Activated CD4-positive, alpha-beta T cell treated with anti-CD3 and anti-CD28 coated beads, Interleukin-2, amount 50 U/mL, for 4 hours (primary cell): ENCODE measurements at places on chromosomes 2 and 18.
A peak's percentile ranks its signal among the peaks of the same experiment; 100 is the strongest.

DNA sequence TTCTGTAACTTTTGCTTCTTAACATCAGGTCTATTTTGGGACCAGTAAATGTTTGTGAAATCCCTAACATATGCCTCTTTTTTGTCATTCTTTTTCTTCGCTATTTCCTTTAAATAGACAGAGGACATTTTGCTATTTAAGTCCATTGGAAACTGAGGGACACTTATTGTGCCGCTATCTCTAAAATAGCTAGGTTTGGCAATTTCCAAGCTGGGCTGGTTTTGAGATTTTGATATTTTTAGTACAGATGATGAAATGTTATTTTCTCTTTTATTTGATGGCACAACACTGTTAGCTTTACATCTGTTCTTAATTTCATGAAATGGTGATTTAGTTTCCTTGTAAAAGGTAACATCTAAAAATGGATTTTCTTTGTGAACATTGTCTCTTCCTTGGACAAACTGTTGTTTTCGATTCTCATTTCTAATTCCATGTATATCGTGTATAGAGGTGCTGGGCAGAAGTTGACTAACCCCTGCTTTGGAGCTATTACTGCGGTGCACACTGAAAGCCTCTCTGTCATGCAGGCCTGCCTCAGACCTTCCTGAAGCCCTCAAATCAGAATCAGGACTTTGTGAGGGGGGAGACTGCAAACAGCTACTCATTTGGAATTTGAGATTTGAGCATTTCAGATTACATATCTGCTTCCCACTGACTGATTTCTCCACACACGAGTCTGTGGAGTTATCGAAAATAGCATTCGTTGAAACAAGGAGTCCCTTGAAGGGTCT, 594 bp downstream of the RAD51AP2 start:
- no peak for DNase-seq

- DNase-seq = no peak
Measured at GRCh38 chr18:46448347-46448746, 208.7 kb downstream of the LOXHD1 start.

- no peak for DNase-seq
Measured at GRCh38 chr2:119122663-119123062, 35.9 kb downstream of the C1QL2 start.

GRCh38 chr18:75173125-75173432, 35.9 kb downstream of the PTGR3 start:
- no peak for DNase-seq

GRCh38 chr2:10236571-10237391, 65.9 kb upstream of the HPCAL1 start:
- no peak for DNase-seq

DNA sequence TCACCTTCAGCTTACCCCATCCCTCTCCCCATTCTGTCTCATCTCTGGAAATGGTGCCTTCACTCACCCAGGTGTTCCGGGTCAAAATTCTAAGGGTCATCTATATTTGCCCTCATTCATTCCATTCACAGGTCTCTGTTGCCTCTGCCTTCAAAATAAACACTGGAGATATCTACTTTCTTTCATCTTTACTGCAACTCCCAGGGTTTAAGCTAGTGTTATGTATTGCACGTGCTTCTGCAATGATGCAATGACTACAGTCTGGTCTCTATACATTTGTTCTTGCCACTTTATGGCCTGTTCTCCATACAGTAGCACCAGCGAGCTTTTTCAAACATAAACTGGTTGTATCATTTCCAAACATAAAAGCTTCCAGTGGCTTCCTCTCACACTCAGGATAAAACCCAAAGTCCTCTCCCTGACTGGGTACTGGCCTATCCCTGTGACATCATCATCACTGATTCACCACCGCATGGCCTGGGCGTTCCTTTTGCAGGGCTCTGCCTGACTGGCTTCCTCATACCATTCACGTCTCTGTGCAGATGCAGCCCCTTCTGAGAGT, 14.3 kb downstream of the DSG2 start:
- DNase-seq = no peak

DNA sequence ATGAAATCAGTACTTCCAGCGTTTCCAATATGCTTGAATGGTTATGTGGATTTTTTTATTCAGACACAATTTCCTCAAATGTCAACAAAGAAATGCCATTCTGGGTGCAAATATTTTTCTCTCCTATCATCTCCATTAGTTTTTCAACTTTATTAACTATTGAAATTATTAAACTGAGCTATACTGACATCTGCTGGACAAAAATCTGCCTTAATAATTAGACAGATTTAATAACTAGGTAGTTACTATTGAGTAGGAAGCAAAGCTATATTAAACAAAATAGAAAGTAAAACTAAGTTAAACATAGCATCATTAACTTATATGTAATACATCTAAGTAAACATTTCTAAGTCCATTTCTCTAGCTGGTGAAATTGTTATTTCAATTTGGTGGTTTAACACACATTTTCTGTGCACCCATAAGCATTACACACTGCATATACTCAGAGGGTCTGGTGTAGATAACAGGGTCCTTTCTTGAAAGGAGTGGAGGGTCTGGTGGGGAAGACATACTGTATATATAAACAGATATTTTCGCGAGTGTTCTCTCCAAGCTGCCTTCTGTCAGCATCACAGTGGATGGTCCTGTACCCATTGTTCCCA, 77.0 kb downstream of the LANCL1 start:
- DNase-seq = no peak

DNA sequence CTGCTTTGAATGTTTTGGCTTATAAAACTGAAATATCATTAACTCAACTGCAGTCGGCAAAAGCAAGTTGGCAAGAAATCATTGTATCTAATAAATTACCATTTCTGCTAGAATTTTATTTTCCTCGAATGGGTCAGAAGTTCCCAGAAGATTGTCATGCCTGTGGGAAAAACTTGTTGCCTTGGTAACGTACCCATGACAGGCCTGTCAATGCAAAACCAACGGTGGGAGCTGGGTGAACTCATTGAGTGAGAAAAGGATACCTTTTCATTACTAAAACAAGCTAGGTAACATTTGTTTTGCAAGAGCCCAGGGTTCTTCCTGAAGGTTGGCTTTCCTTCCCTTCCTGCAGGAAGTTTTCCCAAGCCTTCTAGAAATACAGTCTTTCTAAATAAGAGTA, 9.5 kb downstream of the PLB1 start:
- DNase-seq = no peak

DNA sequence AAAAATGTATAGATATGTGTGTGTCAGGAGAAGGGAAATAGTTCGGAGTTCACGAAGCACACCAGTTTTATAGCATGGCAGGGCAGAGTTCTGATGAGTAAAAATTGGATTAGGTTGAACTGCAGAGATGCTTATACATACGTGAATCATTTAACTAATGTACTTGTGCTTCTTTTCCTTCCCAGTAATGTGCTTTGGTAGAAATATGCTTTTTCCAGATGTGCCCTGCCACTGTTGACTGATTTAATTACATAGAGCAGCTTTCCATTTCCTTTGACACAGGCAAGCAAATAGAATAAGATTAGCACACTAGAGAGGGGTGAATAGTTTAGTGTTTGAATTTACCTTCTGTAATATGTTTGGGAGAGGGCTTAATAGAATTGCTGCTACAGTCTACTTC, 28.9 kb upstream of the ARMC9 start:
- DNase-seq = no peak

DNA sequence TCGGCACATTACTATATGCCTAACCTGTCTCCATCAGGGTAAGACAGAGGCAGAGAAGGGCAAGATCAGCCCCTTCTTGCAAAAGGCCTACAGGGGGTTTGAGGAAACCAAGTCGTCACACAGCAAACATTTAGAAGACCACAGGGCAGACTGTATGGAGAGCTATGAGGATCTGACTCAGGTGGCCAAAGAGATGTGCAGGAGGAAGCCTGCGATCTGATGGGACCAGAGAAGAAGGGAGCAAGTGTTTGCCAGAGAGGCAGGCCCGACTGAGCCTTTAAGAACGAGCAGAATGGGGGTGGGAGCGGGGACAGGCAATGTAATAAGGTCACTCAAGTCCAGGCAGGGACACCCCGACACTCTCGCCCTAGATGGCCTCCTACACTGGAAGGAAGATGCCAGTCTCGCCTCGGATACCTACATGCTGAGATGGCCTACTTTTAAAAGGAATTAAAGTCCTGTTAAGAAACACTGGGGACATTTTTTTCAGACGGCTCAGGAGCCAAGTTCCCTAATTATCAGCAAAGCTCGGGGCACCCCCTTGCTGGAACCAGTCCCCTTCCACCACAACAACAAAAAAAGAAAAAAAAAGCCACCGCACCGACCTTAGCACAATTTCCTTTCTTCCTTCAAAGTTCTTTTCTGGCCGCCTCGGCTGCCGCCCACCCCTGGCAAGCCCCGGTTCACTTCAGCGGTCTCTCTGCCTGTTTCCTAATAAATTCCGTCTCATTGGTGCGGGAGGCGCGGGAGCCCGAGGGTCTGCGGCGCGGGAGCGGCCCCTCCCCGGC, 1.5 kb downstream of the SFXN5 start:
- DNase-seq = no peak

DNA sequence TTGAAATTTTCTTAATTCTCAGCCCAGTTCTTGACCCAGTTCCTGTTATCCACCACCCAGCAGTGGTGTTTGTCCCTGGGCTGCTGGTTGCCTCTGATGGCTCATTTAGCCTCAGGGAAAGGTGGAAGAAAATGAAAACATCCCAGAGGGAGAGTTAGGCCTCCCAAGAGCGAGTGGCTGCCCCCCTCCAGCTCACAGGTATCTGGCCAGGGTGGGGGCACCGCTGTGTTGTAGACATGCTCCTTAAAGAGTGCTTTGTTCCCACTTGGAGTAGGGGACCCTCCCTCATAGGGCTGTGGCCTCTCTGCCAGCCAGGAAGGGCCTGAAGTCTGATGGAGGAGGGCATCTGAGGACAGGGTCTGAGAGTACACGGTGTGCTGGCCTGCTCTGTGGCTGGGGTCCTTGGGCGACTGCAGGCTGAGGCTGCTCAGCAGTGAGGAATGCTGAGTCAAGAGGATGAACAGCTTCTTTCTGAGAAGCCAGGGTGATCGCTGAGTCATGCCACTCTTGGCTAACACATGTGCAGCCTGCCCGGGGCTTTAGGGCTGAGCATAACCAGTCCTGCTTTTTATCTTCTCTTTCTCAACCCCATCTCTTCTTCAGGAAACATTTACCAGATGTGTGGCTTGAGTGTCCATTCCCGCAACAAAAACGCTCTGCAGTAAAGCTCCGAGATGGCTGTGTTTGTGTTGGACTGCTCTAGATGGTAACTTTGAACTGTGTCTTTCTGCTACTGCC, 72.3 kb downstream of the IL1R2 start:
- peak; percentile 10 for DNase-seq

- no peak for DNase-seq
Measured at GRCh38 chr2:8236391-8236790, 445.5 kb upstream of the ID2 start.

GRCh38 chr2:100767224-100767653, 52.7 kb upstream of the NPAS2 start:
- no peak for DNase-seq

DNA sequence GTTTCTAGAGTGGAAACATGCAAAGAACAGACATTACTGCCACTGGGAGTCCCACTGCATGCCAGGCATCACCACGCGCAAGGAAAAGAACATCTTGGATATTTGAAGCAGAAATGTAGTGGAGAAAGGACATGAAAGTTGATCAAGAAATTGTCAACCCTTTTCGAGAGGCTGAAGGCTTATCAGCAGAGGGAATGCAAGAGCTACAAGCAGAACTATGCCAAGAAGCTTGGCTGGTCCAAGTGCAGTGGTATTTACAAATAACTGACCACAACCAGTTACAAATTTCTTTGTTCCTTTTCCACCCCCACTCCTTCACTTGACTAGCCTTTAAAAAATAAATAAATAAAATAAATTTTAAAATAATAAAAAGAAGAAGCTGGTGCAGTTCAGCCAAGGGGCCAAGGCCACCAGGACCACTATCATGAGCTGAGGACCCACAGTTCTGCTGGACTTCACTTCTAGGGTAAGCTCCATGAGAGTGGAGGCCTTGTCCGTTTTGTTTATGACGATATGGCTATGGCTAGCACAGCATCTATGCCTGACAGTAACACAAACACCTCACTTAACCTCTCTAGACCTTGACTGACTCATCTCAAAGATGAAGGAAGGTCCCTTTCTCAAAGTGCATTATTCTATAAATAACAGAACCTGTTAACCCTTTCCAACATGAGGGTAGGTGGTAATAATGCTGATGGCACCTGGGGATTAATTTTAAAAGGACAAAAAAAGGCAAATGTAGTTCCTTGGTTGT, 20.9 kb downstream of the MARCHF4 start:
- no peak for DNase-seq

DNA sequence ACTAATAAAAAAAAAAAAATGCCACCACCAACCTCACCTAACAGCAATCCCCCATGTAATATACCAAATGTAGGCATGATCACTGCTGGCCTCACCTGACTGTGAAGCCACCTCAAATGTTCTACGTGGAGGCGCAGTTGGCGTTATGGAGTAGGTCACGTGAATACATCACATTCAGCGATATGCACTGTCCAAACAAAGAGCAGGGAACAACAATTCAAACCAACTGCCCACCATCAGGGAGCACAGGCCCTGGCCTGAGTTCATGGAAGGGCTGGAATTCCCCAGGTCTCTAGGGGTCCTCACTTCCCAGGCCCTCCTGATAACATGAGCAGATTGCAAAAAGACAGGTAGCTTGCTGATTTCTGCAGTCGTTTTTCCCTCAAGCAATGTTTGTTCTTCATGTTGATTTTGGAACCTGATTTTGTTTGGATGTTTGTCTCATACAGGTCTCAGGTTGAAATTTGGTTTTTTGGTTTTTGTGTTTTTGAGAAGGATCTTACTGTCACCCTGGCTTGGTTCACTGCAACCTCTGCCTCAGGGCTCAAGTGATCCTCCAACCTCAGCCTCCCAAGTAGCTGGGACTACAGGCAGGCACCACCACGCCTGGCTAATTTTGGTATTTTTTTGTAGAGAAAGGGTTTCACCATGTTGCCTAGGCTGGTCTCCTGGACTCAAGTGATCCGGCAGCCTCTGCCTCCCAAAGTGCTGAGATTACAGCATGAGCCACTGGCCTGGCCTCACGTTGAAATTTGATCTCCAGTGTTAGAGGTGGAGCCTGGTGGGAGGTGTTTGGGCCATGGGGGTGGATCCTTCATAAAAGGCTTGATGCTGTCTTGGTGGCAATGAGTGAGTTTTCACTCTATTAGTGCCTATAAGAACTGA, 15.5 kb downstream of the TBC1D8 start:
- DNase-seq = no peak

- DNase-seq = peak; percentile 71
Measured at GRCh38 chr18:23515911-23516546, 12.7 kb downstream of the RMC1 start.

GRCh38 chr2:231184319-231184718, 14.1 kb upstream of the ARMC9 start:
- DNase-seq = no peak

DNA sequence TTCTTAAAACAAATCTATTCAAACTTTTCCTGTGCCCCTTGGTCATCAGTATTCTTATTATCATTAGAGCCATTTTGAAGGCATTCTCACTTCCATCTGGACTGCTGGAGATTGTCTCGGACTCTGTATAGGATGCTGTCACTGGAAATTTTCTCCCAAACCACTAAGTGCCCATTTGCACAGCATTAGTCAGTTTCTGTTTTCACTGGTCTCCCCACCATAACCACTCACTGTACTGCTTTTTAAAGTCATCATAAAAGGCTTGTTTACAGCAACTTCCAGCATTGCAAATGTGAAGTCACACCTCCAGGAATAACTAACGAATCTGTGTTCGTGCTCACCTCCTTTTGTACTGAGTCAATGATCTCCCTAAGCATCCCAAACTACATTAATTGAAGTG, 150.9 kb upstream of the SERTAD2 start:
- no peak for DNase-seq

- no peak for DNase-seq
Measured at GRCh38 chr2:109701362-109701761, 87.2 kb downstream of the SOWAHC start.
